ENCODE measurements at places on chromosomes 13 and 19.

- no peak for DNase-seq
Measured at GRCh38 chr19:2248136-2249009, 750 bp upstream of the AMH start.

DNA sequence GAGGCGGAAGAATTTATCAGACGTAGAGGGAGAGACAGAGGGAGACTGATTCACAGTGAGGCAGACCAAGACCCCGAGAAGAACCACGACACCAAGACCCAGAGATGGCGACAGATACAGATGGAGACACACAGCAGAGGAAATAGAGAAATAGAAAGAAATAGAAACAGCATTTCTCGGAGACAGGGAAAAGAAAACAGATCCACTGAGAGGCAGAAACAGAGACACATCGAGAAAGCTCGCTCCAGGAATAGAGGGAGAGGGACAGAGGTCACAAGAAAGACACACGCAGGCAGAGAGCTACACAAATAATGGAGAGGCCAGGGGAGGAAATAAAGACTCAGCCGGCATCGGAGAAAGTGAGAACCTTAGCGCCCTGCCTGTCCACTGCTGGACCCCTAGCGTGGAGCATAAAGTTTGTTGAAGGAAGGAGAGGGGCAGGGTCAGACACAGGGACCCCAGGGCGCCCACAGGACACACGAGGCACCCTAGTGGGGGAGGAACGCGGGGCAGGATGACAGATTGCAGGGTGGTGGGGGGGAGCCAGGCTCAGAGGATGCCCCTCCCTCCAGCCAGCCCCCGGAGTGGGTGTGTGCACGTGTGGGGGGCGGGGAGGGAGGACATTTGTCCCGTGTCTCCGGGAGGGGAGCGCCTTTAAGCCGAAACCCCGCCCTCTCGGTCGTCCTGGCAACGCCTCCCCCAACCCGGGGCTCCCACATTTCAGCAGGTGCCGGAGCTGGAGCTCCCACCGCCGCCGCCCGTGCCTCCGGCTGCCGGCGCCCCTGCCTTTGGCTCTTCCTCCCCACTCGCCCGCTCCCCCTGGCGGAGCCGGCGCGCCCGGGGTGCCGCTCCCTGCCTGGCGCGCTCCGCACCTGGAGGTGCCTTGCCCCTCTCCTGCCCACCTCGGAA lies at the start of gene PRKCG:
Gene PRKCG (plus strand): TSS at position 716 of the 909 bp plus-strand sequence. CDS start 298 bp downstream, outside the sequence.
- DNase-seq: peak; percentile 85

DNA sequence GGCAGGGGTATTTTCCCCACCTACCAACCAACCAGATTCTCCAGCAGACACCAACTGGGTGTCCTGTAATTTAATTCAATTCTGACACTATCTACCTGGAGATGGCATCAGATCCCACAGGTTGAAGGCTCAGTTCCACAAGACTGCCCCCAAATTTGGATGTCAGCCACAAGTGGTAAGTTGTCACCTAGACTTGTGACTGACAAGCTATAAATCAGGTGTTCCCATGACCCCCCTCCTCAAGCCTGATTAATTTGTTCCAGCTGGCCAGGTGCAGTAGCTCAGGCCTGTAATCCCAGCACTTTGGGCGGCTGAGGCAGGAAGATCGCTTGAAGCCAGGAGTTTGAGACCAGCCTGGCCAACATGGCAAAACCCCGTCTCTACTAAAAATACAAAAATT lies 10.6 kb upstream of the HAUS5 start:
- no peak for DNase-seq

GRCh38 chr19:5996623-5997320 lies 18.8 kb upstream of the RANBP3 start:
- no peak for DNase-seq

DNA sequence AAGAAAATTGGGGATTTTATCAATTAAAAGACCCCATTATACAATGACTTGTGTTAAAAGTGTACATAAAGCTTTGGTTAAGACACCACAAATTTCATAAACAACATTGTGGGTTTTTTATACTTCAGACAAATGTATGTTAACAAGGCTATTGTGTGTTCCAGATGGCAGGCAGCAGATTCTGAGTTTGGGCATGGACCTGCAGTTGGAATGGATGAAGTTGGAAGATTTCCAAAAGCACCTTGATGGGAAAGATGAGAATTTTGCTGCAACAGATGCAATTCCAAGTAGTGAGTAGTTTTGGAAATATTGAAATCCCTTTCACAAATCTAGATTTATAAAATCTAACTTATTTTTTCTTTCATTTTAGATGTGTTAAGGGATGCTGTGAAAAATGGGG lies 25.4 kb downstream of the MPHOSPH8 start:
- no peak for DNase-seq

GRCh38 chr13:75360170-75360569 lies 121.8 kb downstream of the TBC1D4 start:
- DNase-seq: no peak

GRCh38 chr13:85662186-85662585 lies 137.0 kb downstream of the SLITRK6 start:
- DNase-seq: no peak

DNA sequence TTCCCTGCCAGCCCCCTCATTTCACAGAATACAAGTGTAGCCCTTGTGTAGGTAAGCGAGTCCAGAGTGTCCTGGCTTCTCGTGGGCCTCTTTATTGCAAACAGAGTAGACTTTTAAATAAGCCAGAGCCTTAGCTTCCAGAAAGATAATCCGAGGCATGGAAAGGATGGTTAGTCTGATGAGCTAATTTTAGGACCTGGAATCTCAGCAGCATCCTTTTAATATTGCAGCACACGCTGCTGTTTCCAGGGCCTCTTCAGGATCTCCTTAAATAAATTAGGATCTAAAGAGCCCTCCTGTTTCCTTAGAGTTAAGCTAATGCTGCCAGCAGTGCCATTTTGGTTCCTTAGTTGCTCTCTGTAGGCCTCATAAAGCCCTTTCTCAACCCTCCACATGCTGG lies 99.2 kb downstream of the RFC3 start:
- no peak for DNase-seq

DNA sequence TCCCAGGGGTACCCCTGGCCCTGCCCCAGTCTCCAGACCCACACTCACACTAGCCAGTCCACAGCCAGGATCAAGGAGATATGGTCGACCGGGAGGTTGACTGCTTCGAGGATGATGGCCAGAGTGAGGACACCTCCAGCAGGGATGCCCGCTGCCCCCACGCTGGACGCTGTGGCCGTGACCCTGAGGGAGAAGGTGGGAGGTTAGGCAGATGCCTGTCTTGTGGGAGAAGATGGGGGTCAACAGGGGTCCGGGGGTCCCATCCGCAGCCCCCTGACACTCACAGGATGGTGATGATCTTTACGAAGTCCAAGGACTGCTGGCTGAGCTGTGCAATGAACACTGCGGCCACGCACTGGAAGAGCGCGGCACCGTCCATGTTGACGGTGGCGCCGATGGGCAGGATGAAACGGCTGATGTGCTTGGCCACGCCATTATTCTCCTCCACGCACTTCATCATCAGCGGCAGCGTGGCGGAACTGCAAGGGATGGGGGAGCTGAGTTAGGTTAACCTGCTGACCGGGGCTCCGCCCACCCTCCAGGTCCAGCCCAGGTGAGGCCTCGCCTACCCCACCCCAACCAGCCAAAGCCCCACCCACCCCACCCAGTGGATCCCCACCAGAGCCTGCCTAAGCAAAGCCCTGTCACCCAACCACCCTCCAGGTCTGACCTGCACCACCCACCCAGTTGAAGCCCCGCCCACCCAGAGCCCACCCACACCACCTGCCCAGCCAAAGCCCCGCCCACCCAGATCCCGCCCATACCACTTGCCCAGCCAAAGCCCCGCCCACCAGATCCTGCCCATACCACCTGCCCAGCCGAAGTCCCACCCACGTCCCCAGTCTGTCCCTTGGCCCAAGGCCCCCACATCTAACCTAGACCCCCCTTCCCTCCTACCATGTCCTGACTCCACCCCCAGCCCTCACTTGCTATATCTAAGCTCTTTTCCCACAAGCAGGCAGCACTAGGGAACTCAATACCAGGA lies 11.2 kb downstream of the SLC1A5 start:
- no peak for DNase-seq

GRCh38 chr13:73671011-73671410 lies 463.2 kb downstream of the KLF12 start:
- DNase-seq: no peak

Data from activated effector memory CD4-positive, alpha-beta T cell treated with anti-CD3 and anti-CD28 coated beads, Interleukin-2, amount 50 U/mL, for 16 hours (primary cell).